ENCODE measurements at places on chromosomes 2 and 18. TPM values are rescaled to one million over a fixed set of nuclear protein-coding genes. Genes with fewer than 3 reads are reported as not detected.

The PROKR1 gene
- not detected for total RNA-seq

The ACKR3 gene
- total RNA-seq = 23.6 TPM

The APLF gene
- total RNA-seq = 13.4 TPM

The TUBA3E gene
- total RNA-seq = not detected

The CXCR1 gene
- 0.16 TPM for total RNA-seq

The LAMA1 gene
- 10.2 TPM for total RNA-seq

The RUFY4 gene
- total RNA-seq = 2.8 TPM
